Left kidney (tissue), 8 donors: ENCODE measurements at places on chromosomes 12 and 14. TPM values are rescaled to one million over a fixed set of nuclear protein-coding genes. Genes with fewer than 3 reads are reported as not detected.

- DNase-seq, result no peak
Measured at GRCh38 chr12:3105690-3106479, 28.7 kb downstream of the TSPAN9 start.

GRCh38 chr12:10959804-10960203 is 20.7 kb upstream of the TAS2R14 start:
- DNase-seq, result no peak

GRCh38 chr14:63438065-63438757 is 105.0 kb downstream of the PPP2R5E start:
- no peak for DNase-seq

POTEM gene
- polyA plus RNA-seq, result not detected
